Amniotic epithelial cell (primary cell): ENCODE measurements at places on chromosomes 1 and 21.

DNA sequence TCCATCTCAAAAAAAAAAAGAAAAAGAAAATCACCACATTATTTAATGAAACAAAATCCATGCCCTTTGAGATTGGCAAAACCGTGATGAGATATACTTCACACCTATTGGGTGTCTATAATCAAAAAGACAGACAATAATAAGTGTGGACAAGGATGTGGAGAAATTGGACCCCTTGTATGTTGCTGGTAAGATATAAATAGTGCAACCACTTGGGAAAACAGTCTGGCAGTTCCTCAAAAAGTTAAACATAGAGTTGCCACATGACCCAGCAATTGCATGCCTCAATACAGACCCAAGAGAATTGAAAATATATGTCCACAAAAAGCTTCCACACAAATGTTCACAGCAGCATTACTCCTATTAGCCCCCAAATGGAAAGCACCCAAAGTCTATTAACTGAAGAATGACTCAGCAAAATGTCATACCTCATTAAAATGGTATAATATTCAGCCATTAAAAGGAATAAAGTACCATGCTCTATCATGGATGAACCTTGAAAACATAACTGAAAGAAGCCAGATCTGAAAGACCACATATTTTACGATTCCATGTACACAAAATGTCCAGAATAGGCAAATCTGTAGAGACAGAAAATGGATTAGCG is 24.3 kb downstream of the LMOD1 start:
- no peak for DNase-seq

GRCh38 chr1:17819129-17819802 is 64.1 kb downstream of the ACTL8 start:
- DNase-seq, result no peak

GRCh38 chr1:204528241-204528640 is 12.0 kb downstream of the MDM4 start:
- DNase-seq, result no peak

GRCh38 chr1:246459221-246459620 is 47.9 kb downstream of the SMYD3 start:
- DNase-seq, result no peak

DNA sequence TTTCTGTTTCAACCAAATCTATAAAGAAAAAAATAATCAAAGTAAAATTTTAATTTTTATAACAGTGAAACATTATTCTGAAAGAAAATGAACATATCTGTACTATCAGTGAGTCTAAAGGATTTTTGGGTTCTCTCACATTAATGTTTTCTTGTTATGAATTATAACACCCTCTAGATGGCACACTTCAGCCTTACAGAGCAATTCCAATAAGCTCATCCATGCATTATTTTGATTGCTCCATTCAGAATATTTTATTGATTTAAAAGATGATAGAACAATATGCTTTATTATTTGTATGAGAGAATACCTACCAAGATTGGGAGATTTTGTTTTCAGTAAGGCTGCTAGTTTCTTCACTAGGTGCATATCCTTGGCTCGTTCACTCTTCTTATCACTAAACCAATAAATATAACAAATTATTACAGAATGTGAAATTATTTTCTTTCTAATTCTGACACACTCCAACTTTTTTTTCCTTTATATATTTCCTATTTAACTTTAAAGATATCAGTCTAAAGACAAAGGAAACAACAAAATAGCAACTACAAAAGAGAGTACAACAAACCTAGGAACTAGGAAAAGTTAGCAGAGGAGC is 82.4 kb downstream of the RAB3GAP2 start:
- peak; percentile 15 for DNase-seq

- DNase-seq, result no peak
These were observed 1.3 kb downstream of the CERS2 start for GRCh38 chr1:150973258-150973835.

DNA sequence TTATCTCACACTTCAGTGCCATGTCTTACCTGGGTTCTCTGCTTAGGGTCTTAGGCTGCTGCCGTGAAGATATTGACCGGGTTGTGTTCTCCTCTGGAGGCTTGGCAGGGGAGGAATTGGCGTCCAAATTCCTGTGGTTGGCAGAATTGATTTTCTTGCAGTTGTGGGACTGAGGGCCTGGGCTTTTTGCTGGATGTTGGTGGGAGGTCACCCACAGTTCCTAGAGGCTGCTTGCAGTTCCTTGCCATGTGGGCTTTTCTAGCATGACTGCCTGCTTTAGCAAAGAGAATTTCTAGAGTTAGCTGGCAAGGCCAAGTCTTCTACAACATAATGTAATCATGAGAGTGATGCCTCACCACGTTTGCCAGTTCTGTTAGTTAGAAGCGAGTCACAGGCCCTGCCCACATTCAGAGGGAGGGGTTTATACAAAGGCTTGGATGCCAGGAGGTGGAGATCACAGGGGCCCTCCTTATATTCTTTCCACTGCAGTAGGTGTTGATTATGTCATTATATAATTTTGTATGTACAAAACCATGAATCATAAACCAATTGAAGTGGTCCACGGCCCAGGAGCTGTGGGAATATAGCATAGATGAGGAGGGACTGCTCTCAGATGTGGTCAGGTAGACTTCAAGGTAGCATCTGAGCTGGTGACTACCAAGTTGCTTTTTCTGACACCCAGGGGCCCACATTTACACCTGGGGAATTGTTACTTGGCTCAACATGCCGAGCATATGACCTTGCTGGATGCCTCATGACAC is 6.6 kb downstream of the UBL4B start:
- DNase-seq, result peak; percentile 63

DNA sequence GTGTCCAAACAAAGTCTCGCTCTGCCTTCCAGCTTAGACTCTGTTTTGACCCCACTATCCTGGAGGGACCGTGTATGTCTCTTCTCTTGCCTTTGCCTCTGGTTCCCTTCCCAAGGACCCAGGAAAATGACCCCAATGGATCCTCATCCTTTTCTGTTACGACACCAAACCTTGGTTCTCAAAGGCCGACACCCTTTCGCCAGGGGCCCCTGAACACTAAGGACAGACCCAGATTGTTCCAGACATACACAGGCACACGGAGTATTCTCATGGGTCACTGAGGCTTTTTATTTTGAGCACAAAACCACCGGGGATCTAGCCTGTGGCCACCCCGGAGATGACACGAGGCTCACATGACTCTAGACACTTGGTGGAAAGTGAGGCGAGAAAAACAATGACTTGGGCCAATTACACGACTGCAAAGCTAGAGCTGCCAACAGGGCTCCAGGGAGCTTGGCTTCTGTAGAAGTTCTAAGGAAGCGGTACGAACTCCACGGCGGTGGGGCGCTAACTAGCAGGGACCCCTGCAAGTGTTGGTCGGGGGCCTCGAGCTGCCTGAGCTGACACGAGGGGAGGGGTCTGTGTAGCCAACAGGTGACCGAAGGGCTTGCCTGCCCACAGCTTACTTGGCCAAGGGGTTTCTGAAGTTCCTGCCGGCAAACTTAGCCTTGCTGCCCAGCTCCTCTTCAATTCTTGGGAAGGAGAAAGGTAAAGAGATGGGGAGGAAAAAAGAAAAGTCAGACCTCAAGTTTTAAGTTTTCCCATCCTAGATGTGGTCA is 17.6 kb downstream of the ENO1 start:
- DNase-seq, result no peak

DNA sequence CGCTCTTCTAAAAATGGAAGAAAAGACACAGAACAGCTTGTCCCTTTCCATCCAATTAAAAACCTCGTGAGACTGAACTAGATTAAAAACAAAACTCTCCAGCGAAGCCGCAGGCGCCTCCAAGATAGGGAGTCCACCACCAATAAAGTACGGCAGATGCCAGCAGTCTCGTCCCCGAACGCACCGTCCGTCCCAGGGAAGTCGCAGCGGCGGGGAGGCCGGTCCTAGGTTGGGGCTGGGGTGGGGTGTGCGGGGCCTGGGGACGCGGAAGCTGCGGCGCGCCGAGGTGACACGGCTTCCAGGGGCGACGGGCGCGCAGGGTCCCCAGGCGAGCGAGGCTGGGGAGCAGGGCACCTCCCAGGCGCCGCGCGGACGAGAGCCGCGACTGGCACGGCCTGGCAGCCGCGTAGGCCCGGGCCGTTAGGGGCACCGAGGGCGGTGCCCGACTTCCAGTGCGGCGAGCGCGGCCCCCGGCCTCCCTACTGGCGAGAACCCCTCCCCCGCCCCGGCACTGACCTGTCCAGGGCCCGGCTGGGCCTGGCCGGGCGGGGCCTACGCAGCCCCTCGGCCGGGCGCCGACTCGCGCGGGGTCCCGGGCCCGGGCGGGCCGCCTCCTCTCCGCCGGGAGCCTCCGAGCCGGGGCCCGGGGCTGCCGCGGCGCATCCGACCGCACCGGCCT is 28.3 kb upstream of the A3GALT2 start:
- peak; percentile 58 for DNase-seq

- no peak for DNase-seq
These were observed 45.9 kb downstream of the SLC45A1 start for GRCh38 chr1:8363767-8364301.

- DNase-seq, result no peak
These were observed 120.8 kb upstream of the GADD45A start for GRCh38 chr1:67564193-67564592.

DNA sequence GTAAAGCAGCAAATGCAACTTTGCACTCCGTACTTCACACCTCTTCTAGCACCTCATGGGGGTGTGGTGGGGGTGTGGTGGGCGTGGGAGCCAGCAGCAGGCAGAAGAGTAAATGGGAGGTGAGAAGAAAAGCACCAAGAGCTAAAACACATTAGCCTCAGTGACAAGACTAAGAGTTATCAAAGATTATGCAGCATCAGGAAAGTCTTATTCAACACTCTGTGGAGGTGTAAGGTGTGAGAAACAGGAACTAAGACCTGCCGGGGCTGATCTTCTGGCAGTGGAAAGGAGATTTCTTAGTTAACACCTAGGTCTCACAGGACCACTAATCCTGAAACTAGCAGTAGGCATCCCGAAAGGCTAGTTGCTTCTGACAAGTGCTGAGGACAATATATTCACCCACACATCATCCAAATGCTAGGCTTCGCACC is 9.9 kb downstream of the TGFBR3 start:
- no peak for DNase-seq

DNA sequence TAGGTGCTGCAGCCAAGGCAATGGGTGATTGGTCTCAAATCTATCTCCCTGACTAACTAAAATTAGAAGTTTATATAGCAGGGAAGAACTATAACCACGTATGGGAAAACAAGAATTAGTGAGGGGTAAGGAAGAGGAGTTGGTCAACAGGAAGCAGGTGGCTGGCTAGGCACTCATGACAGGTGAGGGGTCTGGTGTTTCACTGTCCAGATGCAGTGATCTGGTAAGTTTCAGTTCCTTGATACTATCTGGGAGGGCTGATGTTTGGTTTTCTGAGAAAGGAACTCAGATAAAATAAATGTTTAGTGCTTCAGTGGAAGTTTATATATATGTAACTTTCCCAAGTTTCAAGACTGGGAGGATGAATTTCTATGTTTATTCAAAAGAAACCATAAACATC is 11.6 kb upstream of the POU2F1 start:
- no peak for DNase-seq

- peak; percentile 28 for DNase-seq
These were observed 57.9 kb upstream of the ENAH start for GRCh38 chr1:225710804-225711203.

GRCh38 chr1:31919591-31919990 is 18.6 kb downstream of the PTP4A2 start:
- no peak for DNase-seq

GRCh38 chr1:74690909-74691308 is 17.3 kb upstream of the ERICH3 start:
- DNase-seq, result no peak

DNA sequence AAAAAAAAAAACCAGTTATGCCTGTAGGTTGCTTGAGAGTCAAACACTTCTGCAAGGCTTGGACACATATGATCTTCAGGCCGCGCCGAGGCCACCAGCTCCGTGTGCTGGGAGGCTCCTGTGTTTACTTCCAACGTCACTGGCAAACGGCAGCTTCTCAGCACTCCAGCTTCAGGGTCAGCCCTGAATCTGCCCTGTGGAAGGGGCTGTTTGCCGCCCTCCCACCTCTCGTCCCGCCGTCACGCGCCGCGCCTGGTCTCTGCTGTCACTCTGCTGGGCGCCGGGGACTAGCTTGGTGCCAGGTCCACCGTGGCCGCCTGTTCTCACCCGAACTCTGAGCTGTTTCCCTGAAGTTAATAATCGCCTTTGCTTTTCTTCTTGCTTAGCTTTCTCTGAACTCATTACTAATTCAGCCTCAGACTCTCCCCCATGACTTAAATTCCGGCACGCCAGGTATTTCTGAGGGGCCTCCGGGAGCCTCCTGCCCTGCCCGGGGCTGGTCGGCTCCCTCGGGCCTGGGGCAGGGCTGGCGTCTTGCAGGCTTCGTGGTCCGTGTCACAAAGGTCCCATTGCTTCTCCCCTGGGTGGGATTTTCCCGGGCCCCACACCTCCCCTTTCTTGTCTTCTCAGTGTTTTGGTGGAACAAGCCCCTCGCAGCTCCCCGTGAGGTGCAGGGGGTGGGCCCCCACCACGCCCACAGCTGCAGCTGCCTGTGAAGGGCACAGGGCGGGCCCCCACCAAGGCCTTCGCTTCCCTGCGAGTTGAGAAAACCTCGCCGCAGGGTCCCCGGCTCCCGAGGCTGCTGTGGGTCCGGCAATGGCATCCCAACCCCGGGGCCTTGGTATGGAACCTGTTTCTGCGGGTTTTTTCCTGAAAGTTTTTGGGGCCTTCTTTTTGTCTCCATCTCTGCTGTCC is 14.6 kb upstream of the C1orf159 start:
- DNase-seq, result no peak

DNA sequence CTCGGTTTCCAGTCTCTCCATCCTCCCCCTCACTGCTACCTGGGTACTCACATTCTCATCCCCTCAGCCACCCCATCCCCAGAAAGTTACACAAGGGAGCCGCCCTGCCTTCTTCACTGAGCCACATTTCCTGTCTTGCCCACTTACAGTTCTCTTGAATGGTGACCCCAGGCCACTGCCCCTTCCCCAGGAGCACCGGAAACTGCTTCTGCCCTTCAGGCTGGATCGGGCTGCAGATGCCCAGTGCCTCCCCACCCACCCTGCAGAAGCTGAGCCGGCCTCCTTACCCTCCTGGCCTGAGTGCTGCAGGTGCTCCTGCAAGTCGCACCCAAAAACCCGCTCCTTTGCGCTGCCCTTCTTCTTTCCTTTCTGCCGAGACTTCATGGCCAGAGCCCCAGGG is 450 bp downstream of the ARHGAP30 start:
- no peak for DNase-seq

GRCh38 chr1:94579876-94580294 is 38.3 kb upstream of the F3 start:
- peak; percentile 92 for DNase-seq

DNA sequence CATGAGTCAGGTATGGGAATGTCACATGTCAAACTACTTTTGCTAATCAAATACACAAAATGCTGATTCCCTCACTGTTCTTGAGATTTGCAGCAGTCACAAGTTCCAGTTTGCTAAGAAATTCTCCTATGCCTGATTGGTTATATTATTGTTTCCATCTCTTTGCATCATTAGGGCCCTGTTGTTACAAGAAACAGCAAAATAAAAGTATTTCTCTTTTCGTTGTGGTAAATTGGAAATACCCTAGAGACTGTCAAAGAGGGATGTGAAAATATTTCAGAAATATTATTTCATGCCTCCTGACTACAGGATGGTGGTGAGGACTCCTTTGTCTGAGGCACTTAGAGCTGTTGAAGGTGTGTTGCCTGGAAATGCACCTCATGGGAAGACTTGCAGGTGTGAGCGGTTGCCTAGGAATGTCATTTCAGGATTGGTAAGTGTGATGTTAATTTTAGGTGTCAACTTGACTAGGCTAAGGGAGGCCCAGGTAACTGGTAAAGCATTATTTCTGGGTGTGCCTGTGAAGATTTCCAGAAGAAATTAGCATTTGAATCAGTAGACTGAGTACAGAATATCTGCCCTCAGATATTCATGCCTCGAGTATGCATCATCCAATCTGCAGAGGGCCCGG is 117.4 kb downstream of the ROR1 start:
- DNase-seq, result no peak

- DNase-seq, result peak; percentile 43
These were observed 5.8 kb upstream of the TGFB2 start for GRCh38 chr1:218339267-218339831.
